Heart right ventricle (tissue), 16 donors: ENCODE measurements at places on chromosomes 1 and 21.

DNA sequence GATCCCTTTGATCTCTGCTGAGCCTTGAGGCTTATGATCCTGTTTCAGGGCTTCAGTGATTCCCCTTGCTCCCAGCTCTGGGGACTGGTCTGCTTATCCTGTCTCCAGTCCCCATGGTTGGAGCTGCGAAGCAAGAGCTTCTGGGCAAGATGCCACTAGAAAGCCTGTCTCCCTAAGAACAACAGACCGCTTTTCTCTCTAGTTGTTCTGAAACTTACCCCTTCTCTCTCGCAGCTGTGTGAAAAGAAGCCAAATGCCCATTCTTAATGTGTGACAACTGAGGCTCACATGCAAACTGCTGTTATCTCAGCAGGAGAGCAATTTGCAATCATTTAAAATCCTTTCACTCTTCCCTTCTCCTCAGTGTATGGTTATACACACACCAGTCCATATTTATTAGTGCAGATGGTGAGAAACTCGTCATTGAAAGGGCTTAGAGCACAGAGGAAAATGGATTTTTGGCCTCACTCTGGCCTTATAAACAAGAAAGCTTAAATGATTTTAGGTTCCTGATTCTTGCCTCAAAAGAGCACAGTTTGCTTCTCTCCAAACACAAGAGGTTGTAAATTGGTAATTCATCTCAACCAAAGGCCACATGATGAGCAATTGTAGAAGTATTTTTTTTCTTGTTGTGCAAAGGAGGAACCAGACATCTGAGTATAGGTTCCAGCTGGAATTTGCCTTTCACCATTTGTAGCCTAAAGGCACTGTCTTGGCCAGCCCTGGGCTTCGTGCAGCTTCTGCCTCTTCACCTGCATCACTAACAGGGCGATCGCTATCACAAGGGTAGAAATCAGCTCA is 179.2 kb upstream of the LMO4 start:
- DNase-seq = no peak

- peak; percentile 17 for DNase-seq
These were observed 68.5 kb downstream of the OBSCN start for GRCh38 chr1:228276174-228276831.

GRCh38 chr1:206719169-206719839 is 34.6 kb downstream of the MAPKAPK2 start:
- DNase-seq = no peak

- no peak for DNase-seq
These were observed 16.1 kb downstream of the UTP11 start for GRCh38 chr1:38028671-38029070.

- no peak for DNase-seq
These were observed 12.6 kb downstream of the RSPO1 start for GRCh38 chr1:37622131-37622530.

DNA sequence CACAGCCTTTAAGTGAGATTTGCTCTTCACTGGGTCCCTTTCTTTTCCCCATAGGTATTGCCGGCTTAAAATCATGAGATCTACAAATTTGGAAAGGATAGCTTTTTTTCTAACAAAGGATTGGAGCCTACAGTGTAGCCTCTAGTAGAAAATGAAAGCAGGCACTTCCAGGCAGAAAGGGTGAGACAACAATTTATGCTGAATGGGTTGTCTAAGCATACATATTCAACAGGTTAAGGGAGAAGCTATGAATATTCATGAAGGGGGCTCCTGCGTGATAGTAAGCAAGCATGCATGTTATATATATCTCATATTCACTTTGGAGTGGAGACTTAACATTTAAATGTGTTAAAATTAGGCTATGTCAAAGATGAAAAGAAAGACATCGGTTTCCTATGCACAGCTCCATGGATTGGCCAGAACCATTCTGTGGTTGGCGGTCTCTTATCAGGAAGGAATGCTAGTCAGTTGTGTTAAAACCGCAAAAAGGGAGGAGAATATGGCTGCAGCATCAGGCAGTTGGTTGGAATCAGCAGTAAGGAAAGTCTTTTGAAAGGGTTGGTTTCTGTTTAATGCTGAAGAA is 66.0 kb downstream of the VCAM1 start:
- DNase-seq = no peak

- DNase-seq = no peak
These were observed 136.8 kb downstream of the NTPCR start for GRCh38 chr1:233086961-233087881.

- DNase-seq = no peak
These were observed 130.6 kb downstream of the PLPP3 start for GRCh38 chr1:56448529-56449300.

DNA sequence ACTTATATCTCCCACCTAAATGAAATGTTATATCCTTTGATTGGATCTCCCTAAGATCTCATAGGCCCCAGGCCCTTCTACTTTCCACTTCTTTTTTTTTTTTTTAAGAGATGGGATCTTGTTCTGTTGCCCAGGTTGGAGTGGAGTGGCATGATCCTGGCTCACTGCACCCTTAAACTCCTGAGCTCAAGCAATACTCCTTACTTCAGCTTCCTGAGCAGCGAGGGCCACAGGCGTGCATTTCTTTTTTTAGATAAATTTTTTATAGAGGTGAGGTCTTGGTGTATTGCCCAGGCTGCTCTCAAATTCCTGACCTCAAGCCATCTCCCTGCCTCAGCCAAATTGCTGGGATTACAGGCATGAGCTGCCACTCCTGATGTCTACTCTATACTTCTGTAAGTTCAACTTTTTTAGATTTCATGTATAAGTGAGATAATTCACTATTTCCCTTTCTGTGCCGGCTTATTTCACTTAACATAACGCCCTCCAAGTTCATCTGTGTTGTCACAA is 987.5 kb upstream of the NCAM2 start:
- DNase-seq = no peak

DNA sequence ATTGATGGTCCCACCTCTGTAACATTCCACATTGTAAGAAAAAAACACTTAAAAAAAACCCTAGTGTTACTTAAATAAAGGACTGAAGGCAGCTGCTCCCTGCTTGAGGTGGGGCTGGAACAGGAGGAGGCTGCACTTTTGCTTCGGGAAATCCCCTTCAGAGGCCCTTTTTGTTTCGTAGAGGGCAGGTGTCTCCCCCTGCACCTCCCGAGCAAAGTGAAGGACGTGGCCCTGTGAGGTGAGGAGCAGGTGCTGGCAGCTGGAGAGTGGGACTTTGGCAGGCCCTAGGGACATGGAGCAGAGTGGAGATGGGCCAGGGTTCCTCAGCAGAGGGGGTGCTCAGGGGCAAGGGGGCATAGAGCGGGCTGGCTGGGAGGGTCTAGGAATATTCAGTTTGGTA is 33.4 kb upstream of the WNT4 start:
- no peak for DNase-seq

DNA sequence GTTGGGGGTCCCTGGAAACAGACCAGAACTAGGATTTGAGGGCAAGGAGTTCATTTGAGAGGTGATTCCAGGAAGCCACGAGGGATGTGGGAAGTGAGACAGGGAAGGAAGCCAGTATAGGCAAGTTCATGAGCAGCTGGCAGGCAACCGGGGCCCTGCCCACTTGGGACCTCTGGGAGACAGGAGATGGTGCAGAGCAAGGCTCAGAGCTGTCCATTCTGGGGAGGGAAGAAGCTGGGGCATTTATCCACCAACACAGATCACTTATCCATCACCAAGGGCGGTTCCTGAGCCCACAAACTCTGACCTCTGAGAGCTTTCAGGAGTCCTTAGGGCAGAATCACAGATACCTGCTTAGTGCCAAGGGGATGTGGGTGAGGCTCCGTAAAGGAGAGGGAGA is 16.8 kb downstream of the EDN2 start:
- DNase-seq = no peak

- peak; percentile 52 for DNase-seq
These were observed 17.9 kb downstream of the SLC9A1 start for GRCh38 chr1:27136998-27137542.

DNA sequence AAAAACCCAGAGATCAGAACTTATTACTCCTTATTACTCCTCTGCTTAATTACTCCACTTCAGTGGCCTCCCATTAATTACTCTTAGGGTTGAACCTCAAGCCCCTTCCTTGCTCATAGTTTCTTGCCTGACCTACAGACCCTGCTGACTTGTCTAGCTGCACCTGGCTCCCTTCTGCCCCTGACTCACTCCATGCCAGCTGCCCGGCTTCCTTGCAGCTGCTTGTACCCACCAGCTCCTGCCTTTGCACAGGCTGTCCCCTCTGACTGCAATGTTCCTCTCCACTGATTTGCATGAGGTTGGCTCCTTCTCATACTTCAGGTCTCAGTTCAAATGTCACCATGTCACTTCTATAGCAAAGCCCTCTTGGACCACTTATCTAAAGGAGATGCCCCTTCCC is 1.9 kb upstream of the PTPRU start:
- no peak for DNase-seq
